ENCODE measurements at places on chromosomes 1 and 21. TPM values are rescaled to one million over a fixed set of nuclear protein-coding genes. Genes with fewer than 3 reads are reported as not detected.

DNA sequence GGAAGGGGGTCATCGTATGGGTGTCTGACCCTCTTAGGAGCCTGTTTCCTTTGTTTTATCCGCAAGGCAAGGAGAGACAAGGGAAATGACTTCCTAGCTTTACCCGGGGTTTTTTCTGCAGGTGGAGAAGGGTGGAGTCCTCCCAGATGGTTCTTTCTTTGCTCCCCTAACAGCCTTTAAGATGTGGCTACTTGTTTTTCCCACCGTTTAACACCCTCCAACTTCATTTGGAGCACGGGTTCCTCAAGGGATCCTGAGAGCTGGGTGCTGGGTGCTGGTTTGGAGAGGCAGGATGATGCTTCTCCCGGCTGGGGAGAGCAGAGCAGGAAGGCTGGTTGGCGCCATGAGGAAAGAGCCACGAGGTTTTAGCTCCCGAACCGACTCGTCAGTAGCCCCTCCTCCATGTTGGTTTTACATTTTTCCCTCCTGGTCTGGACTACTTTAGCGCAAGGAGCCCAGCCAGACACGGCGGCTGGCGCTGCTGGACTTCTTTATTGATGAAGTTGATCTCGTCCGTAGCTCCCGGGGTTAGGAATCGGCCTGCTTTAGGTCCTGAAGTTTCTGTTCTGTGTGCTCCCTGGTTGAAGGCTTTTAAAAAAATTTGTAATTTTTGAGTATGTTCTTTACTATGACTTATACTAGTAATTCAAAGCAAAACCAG is 1.4 kb downstream of the UCK2 start:
- DNase-seq, result no peak

- DNase-seq, result no peak
These were observed 15.1 kb downstream of the PCP4 start for GRCh38 chr21:39882151-39882838.

DNA sequence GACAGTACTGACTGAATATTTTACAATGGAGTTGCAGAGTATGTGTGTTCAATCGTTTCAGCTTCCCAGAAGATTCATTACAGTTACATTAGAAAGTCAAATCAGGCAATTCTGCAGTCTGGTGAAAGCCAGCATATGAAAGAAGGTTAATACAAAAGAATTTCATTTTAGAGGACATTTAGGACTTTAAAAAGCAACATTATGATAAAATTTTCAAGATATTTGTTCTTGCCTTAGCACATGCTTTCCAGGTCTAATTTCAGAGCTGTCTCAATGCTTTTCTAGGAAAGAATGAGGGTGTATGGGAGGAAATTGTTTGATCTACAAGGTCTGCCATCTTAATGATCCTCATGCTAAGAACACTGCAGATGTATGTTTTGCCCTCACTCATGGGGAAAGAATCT is 63.2 kb downstream of the RERE start:
- no peak for DNase-seq

GRCh38 chr1:10538646-10539355 is 64.1 kb downstream of the PEX14 start:
- no peak for DNase-seq

GRCh38 chr1:10178597-10179405 is 31.6 kb upstream of the KIF1B start:
- no peak for DNase-seq

- DNase-seq, result no peak
These were observed 10.7 kb upstream of the TCHH start for GRCh38 chr1:152125834-152126443.

DNA sequence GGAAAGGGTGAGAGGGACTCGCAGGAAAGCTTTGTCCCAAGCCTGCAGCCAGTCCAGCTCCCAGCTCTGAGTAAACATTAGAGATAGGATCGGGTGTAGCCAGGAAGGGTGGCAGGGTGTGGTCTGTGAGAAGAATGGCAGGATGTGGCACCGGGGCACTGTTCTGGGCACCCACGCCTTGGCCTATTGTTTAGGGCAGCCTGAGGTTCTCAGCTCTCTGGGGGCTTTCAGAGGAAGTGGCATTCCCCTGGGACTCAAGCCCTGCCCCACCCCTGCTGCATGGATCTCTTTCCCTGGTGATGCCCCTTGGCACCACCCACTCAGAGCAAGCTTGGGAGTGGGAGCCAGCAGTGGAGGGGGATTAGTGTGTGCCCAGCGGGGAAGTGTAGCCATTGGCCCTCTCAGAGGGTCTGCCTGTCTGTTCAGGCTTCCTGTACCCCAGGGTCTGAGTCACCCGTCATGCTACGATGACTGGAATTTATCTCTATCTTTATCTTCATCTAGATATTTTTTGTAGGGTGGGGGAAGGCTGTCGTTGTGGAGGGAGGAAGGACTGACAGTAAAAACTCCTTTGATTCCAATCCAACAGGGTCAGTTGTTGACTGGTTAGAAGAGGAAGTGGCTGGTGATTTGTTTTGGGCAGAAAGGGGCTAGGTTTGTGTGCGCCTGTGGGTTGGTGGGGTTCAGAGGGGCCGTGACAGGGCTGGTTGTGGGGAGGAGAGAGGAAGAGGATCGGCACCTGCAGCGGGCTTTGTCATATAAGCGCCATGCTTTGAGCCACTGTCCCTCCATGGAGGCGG is 31.6 kb downstream of the SOX13 start:
- DNase-seq, result peak; percentile 14

DNA sequence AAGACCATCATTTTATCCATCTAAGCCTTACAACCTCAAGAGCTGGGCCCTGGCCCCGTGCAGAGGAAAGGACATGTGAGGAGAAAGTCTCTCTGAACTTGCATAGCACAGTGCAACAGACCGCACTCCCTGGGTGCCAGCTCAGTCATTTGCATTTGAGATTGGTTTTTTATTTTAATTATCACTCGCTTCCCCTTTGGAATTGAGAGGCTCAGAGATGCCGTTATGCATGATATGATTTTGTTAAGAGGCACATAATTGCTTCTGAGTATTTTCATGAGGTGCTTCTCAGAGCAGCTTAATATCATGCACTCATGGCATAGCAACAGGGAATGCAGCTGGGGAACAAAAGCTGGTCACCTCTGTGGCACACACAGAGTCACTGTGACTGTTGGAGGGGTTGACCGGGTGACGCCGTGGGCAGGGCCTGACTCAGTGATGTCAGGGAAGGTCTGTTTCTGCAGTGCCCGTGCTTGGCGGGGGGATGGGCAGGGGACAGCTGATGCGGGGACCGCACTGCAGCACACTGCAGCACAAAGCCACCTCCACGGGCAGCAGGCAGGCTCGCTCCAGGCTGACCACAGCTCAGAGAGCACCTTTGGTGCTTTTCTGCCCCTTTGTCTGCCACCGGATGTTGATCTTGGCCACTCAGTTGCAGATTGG is 43.2 kb upstream of the VAMP3 start:
- no peak for DNase-seq

- DNase-seq, result no peak
These were observed 21.4 kb downstream of the AHCYL1 start for GRCh38 chr1:110005971-110006370.

DNA sequence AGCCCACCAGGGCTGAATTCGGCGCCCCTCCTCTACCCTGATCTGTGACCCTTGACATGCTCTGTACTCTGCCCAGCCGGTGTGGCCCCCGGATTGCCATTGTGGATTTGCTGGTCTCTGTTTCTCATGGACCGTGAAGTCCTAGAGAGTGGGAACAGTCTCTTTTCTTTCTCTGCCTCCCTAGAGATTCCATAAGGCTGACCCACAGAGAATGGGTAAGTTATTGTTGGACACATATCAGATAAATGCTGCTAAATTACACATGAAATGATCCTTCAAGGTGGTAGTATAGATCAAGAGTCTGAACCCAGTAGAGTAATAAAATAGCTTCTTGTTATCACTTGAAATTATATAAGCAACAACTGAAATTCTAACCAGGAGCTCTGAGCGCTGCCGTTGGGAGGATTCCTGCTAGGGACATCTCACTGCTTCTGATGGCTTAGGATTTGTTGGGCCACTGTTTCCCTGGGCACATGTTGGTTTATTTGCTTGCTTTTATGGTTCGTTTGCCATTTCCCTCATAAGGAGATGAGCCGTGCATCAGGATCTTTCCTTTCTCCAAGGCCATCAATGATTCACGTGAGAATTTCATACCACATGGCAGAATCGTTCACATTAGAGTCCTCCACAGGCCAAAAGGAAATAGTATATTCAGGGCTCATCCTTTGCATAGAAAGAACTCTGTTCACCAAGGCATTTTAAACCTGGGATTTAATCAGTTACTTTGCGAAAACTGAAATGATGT is 111.9 kb downstream of the ZBTB18 start:
- no peak for DNase-seq

GRCh38 chr1:163076446-163076845 is 7.3 kb downstream of the RGS4 start:
- DNase-seq, result no peak

- DNase-seq, result no peak
These were observed 17.5 kb upstream of the SUCO start for GRCh38 chr1:172515436-172515835.

DNA sequence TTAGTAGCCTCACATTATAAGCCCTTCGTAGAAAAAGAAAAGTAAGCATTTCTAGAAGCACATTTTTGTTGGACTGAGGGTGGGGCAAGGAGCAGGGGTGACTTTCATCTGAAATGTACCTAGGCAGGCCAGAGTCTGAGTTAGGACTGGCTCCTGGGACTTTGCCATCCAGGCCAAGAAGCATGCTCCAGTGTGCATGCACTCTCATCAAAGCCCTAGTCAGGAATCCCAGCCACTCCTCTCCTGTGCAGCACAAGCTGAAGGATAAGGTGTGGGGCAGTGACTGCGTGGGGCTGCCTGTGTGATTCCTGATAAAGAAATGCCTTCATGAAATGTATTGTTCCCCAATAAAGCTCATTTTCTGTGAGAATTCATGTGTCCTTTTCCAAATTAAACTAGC is 88.2 kb downstream of the GFI1 start:
- no peak for DNase-seq

The CNKSR1 gene
- total RNA-seq, result 7.5 TPM

The IPP gene
- total RNA-seq, result 9.5 TPM
